HuH-7 (cell line): ENCODE measurements at places on chromosomes 1 and 21.

GRCh38 chr1:50959303-50959912, 659 bp downstream of the FAF1 start:
- peak; percentile 19 for DNase-seq

DNA sequence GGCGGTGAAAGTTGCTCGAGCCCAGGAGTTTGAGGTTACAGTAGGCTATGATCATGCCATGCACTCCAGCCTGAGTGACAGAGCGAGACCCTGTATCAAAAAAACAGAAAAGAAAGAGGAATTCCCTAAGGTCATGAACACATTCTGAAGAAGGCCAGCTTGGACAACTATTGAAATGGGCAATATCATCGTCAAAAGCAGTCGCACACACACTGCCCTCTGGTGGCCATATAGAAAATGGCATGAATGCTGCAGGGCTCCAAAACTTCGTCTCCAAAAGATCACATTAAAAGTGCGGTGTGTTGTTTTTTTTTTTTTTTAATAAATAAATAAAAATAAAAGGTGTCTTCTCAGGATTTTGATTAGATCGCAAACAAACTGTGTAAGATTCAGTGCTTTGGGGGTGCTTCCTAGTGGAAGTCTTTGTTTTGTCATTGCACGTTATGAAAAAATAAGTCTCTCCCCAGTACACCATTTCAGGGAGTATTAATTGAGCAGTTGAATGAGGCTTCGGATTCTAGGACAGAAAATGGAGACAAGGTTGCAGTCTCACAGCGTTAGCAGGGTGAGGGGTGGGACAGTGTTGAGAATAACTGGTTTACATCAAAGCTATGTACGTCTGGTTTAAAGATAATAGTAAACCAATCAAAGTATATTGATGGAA, 87.5 kb upstream of the FMN2 start:
- peak; percentile 54 for DNase-seq

DNA sequence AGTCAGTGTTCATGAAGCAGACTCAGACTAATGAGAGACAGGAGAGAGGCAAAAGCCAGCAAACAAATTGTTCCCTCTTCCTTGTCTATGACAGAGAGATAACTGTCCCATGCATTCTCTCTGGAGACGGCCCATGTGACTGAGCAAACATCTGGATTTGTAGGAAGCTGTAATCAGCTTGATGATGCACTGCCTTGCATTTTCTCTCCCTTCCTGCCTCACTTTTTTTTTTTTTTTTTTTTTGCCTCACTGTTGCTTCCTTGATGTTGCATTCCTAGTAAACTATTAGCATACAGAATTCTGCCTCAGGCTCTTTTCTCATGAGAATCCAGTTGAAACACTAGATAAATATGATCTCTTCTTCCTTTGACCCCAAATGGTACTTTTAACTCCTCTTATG, 134.5 kb downstream of the HHIPL2 start:
- no peak for DNase-seq

DNA sequence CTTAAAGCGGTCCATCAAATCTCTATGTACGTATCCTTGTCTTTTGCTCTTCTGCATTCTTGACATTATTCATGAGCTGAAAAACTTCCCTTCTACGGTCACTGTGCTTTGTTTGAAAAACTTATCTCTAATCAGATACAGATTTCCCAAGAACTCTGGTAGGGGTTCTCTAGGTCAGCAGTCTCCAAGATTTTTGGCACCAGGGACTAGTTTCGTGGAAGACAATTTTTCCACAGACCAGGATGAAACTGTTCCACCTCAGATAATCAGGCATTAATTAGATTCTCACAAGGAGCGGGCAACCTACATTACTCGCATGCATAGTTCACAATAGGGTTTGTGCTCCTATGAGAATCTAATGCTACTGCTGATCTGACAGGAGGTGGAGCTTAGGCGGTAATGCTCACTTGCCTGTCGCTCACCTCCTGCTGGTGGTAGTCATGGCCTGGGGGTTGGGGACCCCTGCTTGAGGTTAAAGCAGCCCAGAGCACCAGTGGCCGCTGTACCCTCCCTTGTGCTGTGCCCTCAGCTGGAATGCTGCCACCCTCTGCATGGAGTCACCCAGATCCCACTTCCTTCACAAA, 30.8 kb downstream of the AK2 start:
- DNase-seq = no peak
